ENCODE measurements at places on chromosomes 4 and X.

DNA sequence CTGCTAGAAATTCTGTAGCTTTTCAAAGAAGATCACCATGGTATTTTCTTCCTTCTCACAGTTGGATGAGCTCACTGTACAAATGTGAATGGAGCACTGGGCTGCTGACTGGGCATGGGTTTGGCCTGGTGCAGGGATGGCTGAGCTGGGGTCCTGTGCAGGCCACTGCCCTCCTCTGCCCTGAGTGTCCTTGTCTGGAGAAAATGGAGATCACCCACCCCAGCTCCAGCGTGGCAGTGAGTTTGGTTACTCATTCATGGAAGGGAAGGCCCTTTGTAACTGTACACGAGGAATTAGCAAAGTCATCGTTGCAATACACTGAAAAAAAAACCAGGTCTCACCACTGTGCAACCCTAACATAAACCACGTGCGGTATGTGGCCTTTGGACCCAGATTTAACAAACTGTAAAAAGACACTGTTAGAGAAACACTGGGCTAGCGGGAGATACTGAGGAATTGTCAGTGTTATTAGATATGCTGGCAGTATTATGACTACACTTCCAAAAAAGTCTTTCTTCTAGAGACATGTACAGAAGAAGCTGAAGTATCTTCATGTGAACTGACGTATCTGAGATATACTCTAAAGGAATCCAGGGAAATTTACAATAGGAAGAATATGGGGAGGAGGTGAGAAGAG lies 16.1 kb upstream of the TBC1D14 start:
- no peak for DNase-seq

- DNase-seq = no peak
Measured at GRCh38 chr4:848307-848691, 22.4 kb upstream of the CPLX1 start.

DNA sequence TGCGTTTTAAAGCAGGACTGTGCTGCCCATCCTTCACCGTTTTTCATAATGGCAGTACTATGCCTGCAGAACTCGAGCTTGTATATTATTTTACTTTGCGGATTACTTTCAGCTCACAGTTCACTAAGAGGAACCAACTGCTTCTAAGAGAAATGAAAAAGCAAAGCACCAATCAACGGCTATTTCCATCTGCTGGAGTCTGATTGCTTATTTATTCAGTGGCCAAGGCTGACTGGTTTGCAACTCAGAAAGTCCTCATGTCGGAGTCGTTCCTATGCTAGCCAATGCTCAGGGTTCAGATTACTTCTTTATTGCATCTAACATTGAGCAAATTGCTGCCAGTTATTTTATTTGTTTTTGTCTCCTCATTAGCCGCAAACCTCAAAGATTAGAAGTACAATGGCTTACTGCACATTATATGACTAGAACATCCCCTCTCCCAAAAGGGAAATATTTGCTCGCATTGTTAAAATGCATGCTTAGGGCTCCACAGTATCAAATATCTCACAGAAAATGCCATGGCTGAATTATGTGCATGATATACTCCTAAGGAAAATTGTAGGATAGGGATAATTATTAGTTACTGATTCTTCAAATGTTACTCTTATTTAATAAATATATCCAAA lies 1628.2 kb upstream of the ADGRL3 start:
- no peak for DNase-seq

DNA sequence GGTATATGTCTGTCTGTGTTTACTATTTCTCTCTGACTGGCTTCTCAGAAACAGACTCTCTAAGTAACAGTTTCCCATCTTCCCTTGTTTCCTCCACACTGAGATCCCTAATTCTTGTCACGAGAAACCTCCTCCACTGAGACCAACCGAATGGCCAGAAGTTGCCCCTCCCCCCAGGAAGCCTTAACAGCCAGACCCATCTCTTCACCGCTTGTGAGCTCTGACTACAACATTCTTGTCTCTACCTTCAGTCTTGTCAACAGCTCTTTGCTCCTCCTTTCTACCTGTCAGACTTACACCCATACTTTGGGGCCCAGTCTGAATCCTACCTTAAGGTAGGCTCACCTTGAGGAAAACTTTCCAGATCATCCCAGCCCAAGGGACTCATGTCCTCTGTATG lies 90.8 kb downstream of the NHSL2 start:
- no peak for DNase-seq

- DNase-seq = no peak
Measured at GRCh38 chr4:73704314-73705055, 35.9 kb upstream of the CXCL8 start.

GRCh38 chrX:40501164-40501855 lies 79.5 kb upstream of the ATP6AP2 start:
- no peak for DNase-seq

DNA sequence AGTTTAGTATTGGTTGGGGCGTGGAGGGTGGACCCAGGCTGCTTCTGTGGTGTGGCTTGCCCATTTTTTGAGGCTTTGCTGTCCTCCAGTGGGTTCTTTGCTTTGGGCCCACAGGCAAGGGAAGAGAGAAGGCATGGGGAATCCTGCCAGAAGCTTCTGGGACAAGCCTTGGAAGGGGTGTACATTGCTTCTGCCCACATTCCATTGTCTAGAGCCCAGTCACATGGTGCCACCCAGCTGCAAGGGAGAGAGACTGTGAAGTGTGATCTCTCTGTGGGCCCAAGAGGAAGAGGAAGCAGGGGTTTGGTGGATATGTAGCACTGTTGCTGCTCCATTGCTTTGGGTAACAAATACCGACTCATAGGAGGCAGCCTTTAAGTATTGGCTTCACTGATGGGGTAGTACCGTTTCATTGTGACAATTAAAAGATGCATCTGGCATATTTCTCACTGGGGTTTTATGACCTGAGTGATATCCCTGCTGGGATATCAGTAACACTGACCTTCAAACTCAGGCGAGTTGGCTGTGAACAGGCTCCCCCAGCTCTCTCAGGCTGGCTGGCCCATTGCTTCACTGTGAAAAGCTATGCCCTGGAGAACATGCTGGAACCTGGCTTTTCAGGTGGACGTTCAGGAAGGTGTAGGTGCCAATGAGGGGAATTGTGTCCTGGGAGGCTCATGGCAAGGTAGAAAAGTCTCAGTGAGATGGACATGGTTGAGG lies 85.9 kb downstream of the CLDN34 start:
- no peak for DNase-seq

DNA sequence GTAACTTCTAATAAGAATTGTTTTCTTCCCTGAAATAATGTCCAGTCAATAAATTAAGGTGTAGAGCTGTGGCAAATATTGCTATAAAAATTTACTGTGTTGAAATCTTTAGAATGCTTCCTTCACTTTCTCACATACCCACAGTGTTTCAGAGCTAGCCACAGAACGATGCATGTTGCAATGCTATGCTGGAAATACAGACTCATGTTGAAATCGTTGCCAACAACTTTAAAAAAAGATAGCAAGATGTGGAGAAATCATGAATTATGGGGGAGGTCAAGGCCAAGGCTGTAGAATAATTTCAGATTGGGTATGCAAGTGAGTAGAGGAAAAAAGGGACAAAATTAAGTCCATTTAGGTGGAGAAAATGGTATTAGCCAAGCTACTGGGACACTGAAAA lies 204.8 kb downstream of the VEGFC start:
- DNase-seq = no peak

GRCh38 chrX:69088171-69088938 lies 76.9 kb downstream of the PJA1 start:
- no peak for DNase-seq

GRCh38 chr4:123922847-123923246 lies 526.3 kb downstream of the SPRY1 start:
- DNase-seq = no peak

DNA sequence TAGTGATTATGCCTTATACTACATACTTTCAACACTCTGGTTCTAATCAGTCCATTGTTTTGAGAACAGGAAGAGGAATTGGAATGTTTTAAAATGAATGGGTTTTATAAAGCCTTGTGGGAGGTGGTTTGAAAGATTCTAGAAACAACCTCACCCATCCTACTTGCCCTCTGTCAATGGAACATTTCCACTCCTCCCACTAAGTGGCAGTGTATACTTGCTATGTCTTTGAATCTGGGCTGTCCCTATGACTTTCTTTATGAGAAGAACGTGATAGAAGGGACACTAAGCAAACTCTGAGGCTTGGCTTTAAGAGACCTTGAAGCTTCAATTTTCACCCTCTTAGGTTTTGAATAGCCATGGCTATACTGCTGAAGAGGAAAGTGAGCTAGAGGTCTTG lies 611.2 kb downstream of the PPP4R3C start:
- DNase-seq = no peak

DNA sequence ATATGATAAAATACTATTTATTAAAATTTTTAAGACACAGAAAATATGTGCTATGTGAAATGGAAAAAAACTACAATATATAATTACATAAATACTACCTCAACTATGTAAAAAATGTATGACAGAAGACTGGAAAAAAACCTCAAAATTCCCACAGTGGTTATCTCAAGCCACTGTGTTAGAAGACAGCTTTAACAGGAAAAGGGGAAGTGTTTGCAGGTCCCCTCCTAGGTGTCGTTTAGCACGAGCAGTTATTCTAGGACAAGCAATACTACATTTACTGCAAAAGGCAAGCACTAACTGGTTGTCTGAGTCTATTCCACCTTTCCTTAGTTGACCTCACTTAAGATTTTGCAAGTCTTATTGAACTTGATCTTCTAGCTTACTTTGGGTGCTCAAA lies 44.9 kb upstream of the PHF8 start:
- DNase-seq = no peak

GRCh38 chrX:108361316-108361715 lies 76.9 kb downstream of the COL4A6 start:
- no peak for DNase-seq

Data from esophagus muscularis mucosa (tissue), 4 donors.